AG10803 (cell line): ENCODE measurements at places on chromosomes 1 and 21.

DNA sequence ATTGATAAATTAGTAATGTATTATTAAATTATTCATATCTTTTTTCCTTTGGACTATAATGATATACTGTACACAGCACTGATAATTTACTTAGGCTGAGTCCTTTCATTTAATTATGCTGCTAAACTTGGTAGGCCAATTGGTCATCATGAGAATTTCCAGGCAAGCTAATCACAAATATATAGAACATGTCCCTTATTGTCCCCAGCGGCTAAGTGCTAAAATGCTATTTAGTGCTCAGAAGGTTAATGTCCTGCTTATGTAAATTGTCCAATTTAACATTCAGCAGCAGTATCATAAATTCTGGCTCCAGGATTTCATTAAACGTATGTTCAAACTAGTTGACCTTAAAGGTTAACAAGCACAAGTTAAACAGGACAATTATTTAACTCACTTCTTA, 30.0 kb upstream of the RRP15 start:
- no peak for DNase-seq

DNA sequence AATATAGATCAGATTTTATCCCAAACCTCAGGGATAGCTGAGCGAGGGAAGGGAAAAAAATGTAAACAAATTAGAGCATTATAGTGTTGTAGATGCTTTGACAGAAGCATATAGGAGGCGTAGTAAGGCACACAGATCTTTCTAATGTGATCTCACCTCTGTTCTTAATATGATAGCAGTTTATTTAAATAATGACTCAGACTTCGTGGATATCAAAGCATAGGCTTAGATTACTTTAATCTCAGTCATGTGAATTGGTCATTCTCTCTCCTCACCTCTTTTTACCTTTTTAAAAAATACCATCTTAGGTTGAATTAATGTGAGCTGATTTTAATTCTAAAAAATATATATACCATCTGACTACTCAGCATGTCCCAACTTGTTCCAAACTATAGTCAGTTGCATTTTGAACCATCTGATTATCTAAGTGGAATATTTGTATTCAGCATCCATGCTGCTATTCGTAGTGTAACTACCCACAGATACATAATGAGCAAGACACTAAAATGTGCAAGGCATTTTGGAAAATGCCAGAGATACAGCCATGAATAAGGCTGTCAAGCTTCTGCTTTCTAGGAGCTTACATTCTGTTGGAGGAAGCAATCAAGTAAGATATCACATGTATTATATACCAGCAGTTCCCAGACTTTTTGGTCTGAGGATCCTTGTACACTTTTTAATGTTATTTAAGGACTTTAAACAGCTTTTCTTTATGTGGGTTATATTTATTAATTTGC, 76.7 kb downstream of the OSBPL9 start:
- DNase-seq = peak; percentile 43

DNA sequence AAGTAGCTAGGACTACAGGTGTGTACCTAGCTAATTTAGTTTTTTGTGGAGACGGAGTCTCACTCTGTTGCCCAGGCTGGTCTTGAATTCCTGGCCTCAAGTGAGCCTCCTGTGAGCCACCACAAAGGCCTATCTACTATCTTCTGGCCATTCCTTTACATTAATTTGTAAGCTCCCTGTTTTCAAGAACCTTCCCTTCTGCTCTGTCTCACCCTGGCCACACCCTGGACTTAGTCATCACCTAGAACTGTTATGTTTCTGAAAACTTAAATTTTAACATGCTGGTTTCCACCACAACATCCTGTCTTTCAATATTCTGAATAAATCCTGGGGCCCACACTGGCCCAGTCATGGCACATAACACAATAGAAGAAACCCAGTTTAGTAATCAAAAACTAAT, 4.9 kb upstream of the B4GALT3 start:
- peak; percentile 71 for DNase-seq

DNA sequence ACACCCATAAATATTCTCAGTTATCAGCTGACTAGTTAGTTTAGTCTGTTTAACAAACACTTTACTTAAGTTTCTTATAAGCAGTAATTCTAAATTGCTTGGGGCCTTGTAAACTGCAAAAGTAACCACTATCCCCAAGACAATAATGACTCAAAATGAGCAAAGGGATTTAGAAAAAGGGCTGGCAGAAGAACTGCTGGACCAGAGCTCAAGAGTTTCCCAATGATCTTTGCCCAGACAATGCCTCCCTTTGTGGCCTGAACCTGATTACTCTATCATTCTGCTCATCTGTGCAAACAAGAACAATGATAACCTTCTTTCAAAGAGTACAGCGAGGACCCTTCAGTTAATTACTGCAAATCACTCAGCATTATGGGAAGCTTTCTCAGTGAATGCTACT, 123.5 kb downstream of the TIAM1 start:
- peak; percentile 34 for DNase-seq

DNA sequence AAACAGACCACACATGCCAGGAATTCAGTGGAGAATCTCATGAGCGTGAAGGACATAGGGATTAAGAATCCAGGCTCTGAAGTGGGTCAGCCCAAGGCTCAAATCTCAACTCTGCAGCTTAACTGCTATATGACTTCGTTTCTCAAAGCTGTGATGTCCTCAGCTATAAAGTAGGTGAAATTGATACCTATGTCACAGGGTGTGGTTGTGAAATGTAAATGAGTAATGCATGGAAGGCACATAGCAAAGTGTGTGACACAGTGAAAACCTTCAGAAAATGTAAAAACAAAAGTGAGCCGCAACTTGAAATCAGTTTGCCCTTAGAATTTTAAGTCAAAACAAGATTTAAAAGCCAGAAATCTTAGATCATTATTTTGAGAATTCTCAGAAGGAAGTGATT, 145.7 kb upstream of the PRMT6 start:
- no peak for DNase-seq

DNA sequence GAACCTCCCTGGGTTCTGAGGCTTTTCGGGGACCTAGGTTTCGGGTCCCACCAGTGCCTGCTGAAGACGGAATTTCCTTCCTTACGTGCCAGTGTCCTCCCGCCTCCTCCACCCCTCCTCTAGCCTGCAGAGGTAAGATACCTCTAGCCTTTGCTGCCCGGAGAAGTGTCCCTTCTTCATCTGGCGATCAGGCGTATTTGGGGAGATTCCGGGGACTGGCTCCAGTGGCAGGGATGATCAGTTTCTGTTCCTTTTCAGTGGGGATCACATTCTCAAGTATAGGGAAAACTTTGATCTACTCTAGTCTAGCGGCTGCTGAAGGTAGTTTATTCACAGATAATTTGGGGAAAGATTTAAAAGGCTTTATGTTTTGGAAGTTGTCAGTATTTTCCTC, 674 bp downstream of the CEP350 start:
- peak; percentile 11 for DNase-seq

DNA sequence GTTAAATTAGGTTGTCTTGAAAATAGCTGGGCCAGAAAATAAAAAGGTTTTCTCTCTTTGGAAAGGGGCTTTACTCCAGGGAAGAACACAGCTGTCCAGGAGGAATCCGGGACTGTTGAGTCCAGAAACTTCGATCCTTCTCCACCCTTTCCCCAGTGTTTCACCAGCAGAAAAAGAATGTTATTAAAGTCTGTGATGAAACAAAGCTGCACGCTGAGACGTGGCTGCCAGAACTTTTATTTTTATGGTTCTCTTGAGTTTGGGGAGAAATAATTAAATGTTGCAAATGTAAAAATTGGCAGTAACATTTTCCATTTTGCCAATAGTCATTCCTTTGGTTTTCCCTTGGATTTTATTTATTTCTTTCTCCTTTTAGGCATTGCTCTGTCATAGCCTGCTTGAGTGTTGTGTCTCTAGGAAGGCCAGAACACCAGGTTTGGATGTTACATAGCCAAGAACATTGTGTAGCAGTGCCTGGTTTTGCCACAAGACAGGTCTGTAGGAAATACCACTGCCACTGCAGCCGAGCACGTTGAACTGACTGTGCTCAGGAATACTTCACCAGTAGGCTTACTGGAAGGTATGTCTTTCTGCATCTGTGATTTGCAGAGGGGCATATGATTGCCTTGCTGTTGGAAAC, 87.4 kb downstream of the ROR1 start:
- peak; percentile 60 for DNase-seq

DNA sequence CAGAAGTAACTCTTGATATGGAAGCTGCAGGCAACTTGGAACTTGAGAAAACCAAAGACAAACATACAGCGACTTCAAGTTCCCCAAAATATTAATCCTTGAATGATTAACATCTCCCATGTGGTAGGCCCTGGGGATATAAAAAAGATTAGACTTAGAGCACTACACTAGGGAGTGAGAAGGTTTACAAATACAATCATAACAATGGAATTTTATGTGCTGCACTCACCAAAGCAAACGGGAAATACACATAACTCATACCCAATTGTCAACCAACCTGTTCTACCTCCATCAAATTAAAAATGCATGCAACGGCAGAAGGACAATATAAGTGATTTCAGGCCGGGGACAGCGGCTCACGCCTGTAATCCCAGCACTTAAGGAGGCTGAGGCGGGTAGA, 3.7 kb downstream of the SMYD3 start:
- DNase-seq = peak; percentile 46

- DNase-seq = peak; percentile 26
Observed at GRCh38 chr1:230827081-230827681, 41.1 kb downstream of the C1orf198 start.

DNA sequence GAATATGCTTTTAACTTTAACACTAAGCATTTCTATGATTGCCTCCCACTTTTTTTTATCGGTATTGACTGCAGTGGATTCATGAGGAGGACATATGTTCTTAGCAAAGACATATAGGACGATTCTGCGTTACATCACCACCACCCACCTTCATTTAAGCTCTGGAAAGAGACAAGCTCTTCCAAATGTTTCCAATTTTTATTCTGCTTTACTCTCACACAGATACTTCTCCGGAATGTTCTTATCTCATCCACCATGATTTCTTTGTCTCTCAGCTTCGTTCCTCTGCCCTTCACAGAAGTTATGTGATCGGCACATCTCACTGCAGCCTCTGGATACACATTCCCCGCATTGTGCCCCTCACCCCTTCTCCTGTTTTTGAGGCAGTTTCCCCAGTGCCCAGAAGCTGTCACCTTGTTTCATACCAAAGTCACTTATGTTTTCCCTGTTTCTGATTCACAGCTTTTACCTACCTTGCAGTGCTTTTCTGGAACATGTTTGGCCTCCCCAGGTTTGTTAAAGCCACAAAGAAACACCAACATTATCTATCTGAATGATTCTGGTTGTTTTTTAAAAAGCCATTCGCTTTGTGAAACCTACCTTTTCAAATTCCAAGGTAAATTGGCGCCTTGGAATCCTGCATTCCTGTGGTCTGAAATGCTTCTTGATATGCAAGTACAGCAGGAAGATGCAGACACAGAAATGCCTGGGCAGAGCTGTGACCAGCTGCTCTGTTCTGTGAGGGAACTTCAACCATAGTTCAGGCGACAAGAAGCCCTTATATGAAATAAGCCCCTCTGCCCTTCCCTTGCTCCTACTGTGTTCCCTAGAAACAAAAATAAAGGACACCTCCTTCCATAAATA, 1020.2 kb downstream of the TTLL7 start:
- DNase-seq = no peak

- DNase-seq = peak; percentile 56
Observed at GRCh38 chr1:244757091-244757939, 78.1 kb upstream of the COX20 start.

DNA sequence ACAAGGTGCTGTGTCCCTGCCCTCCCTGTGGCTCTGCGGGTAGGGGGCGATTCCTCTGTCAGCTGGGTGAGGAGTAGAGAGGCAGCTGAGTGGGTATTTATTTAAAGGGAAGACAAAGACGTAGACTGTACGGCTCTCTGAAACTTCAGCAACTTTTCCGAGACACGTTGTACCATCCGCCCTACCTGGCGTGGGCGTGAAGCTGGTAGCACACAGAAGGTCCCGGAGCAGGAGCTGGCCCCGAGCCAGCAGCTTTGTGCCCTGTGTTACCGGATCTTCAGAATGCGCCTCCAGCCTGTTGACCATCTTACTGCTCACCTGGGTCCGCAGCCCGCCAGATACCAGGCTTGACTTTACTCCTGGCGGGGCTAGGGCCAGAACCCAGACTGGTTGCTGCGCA, 34.9 kb downstream of the PRKCZ start:
- no peak for DNase-seq

DNA sequence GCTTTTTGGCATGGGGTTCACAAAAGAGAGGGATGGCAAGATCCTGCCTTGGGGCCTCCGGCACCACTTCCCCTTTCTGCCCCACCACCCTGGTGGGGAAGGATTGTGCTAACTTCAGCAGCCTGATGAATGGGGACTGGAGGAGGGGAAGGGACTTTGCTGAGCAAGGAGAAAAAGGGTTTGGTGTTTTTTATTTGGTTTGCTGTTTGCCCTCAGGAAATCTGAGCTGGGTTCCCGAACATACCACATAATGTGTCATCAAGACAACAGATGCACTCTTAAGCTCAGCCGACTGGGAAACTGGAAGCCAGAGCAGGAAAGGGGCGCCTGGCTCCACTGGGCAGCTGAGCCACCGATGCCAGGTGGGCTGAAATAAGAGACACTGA, 19.8 kb downstream of the OLFML2B start:
- DNase-seq = peak; percentile 90

DNA sequence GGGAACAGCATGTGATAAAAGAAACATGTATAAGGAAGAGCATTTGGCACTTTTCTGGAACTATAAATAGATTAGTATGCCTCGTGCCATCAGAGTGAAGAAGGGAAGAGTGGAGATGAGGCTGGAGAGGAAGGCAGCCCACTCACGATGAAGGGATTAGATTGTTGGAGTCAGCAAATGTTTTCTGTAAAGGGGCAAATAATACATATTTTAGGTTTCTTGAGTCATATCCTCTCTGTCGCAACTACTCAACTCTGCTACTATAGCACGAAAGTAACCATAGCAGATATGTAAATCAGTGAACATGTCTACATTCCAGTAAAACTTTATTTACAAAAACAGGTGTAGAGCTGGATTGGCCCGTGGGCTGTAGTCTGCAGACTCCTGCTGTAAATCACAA, 147.8 kb downstream of the TENT5C start:
- DNase-seq = peak; percentile 84

- no peak for DNase-seq
Observed at GRCh38 chr1:182139496-182139895, 78.0 kb upstream of the ZNF648 start.

GRCh38 chr1:97636941-97637340, 283.9 kb downstream of the DPYD start:
- DNase-seq = peak; percentile 76

DNA sequence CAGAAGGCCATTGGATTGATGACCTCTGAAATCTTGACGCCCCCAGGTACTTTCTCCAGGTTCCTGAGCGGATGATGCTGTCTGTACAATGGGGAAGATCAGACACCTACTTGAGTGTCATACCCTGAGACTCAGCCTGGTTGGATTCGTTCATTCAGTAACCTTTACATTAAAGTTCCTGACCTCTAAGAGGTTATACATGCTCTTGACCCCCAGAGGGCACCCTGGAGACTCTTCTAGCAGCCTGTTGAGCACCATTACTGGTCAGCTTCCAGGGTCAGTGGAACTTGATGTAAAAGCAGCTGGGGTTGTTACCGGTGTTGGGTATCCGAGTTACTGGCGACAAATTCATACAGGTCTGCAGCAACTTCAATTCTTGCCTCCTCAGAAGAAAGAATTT, 114.3 kb upstream of the ZNF678 start:
- DNase-seq = peak; percentile 34

GRCh38 chr1:10624256-10625050, 149.7 kb downstream of the PEX14 start:
- no peak for DNase-seq

GRCh38 chr21:32653326-32653901, 41.2 kb upstream of the CFAP298 start:
- peak; percentile 5 for DNase-seq

- peak; percentile 88 for DNase-seq
Observed at GRCh38 chr1:26786437-26787380, 1.0 kb upstream of the PIGV start.

- peak; percentile 55 for DNase-seq
Observed at GRCh38 chr1:170415710-170416372, 116.1 kb upstream of the GORAB start.
